ENCODE measurements at places on chromosomes 11 and 22.

- DNase-seq = no peak
Observed at GRCh38 chr11:25927411-25927953, 404.4 kb upstream of the ANO3 start.

DNA sequence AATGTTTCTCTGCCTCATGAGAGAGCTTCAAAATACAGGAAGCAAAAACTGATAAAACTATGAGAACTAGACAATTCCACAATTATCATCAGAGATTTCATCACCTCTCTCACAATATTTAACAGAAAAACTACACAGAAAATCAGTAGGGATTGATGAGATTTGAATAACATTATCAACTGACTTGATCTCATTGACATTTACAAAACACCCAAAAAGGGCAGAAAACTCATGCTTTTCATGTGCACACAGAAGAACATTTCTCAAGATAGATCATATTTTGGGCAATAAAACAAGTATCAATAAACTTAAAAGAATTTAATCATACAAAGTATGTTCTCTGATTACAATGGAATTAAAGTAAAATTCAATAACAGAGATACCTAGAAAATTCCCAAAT lies 35.6 kb downstream of the BTBD10 start:
- no peak for DNase-seq

DNA sequence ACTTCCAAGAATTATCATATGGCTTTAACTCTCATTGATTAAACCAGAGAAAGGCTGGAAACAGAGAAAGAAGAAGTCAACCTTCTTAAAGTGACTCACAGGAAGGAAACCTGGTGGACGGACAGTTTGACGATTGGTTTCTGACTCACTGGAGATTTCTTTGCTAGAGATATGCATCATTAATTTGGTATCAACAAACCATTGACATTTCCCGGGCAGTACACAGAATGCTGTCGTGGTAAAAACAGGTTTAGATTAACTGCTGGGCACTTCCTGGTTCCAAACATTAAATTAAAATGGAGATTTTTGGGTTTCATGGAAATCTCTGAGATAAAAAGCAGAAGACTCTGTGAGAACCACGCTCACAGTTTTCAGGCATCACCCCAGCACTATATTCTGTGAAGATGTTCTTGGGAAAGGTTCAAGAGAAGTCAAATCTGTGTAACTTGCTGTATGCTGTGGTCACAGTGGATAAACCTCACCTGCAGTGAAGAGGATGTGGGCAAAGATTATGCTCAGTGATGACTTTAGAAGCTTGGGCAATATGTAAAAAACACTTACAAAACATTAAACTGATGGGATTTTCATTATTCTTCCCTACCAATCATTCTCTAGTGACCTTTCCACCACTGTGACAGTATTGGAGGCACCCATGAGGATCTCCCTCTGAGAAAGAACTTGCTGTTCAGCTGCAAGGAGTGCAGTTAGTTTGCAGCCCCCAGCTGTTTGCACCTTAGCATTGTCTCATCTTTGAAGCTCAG lies 61.1 kb upstream of the CD44 start:
- DNase-seq = no peak

DNA sequence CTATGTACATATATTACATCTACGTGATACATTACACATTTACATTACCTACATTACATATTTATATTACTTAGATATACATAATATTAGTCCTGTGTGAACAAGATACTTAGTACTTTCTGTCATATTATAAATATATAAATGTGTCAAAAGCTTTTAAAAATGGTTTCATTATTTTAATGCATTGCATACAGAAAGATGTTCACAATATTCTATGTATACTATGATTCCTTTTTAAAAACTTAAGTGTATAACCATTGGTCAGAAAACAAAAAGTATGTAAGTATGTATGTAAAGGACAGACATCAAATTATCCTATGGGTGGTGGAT lies 647 bp upstream of the ZW10 start:
- DNase-seq = no peak

- no peak for DNase-seq
Observed at GRCh38 chr11:2584812-2585565, 114.8 kb downstream of the KCNQ1OT1 start.

GRCh38 chr11:74933765-74934164 lies 15.1 kb downstream of the XRRA1 start:
- no peak for DNase-seq

DNA sequence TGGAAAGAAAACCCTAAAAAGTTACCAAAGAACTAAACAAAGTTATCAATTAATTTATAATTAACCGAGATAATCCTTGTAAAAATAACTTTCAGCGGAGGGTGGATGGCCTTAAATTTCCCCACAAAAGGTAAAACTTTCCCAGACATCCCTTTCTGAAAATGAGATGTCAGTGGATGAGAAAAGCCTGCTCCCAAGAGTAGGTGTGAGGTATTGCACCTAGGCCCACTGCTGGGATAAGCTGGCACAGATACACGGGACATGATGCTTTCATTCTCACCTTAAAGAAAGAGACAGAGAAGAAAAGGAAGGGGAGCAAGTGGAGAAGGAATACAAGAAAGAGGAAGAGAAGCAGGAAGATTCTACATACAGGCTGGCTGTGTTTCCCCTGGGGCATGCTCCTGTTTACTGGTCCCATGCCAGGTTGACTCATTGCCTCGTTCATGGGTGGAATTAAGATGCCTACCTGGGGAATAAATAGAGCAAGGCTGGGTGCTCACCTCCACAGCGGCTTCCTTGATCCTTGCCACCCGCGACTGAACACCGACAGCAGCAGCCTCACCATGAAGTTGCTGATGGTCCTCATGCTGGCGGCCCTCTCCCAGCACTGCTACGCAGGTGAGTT lies at the start of gene SCGB2A2:
SCGB2A2 (plus strand) TSS at position 505 of the 625 bp plus-strand sequence; CDS start at position 564, 59 bp downstream.
- DNase-seq = no peak

DNA sequence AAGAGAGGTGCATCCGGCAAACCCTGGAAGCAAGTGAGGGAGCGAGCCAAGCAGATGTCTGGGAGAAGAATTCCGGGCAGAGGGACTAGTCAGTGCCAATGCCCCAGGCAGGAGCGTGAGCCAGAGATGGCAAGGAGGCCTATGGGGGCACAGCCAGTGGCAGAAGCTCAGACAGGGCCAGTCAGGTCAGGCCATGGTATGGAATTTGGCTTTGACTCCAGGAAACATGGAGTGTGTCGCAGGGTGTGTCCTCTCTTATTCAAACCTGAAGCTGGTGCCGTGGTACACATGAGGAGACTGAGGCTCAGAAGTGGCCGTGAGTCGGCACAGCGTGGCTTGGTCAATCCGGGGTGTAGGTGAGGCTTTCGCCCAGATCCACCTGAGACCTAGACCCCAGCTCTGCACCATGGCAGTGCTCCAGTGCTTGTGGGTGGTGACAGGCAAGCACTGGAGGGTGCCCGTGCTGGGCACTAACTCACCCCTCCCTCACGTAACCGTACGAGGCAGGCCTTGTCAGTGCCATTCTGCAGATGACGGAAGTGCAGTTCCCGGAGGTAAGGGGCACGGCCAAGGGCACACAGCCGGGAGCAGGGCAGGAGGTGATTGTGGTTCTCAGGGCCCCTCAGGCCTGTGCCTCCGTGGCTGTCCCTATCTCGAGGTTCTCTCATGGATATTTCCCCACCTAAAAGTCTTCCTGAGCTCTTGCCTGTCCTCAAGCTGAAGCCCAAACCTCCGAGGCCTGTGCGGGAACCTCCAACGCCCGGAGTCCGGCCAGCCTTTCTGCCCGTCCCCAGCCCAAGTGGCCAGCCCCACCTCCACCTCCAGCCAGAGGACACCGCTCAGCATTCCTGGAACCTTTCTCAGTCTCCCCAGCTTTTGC lies 10.6 kb upstream of the SPI1 start:
- DNase-seq = no peak

GRCh38 chr11:86483940-86484794 lies 109.5 kb downstream of the CCDC81 start:
- DNase-seq = no peak

DNA sequence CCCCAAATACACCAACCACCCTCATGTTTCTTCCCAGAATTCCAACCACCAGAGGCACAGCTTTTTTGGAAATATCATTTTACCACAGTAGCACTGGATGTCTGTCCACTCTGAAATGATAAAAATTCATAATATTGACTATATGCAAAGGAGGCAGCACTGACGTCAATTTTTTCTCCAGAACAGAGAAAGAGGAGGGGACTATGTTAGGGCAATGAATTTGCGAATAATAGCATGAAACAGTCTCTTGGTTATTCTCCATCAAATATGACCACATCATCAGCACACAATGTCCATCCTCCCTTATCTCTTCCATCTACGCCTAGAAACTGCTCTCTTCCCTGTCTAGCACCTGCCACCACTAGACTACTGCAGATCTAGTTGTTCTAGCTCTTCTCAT lies 21.3 kb downstream of the TRIM34 start:
- DNase-seq = no peak

GRCh38 chr22:43128928-43129424 lies 14.2 kb downstream of the MCAT start:
- DNase-seq = no peak

DNA sequence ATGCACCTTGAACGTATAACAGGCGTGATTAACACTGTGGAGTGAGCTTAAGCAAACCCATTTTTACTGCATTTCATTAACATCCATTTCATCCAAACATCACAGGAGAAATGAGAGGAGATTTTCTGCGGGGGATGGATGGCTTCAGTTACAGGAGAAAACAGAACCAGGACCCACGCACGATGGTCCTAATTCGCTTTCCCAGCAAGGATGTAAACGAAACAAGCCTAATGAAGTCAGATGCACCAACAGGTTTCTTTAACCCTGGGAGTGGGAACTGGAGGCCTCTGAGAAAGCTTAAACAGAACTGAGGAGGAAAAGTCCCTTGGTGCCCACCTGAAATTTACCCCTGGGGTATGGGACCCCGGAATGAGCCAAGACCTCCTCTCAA lies 2.7 kb downstream of the CADM1 start:
- DNase-seq = no peak

DNA sequence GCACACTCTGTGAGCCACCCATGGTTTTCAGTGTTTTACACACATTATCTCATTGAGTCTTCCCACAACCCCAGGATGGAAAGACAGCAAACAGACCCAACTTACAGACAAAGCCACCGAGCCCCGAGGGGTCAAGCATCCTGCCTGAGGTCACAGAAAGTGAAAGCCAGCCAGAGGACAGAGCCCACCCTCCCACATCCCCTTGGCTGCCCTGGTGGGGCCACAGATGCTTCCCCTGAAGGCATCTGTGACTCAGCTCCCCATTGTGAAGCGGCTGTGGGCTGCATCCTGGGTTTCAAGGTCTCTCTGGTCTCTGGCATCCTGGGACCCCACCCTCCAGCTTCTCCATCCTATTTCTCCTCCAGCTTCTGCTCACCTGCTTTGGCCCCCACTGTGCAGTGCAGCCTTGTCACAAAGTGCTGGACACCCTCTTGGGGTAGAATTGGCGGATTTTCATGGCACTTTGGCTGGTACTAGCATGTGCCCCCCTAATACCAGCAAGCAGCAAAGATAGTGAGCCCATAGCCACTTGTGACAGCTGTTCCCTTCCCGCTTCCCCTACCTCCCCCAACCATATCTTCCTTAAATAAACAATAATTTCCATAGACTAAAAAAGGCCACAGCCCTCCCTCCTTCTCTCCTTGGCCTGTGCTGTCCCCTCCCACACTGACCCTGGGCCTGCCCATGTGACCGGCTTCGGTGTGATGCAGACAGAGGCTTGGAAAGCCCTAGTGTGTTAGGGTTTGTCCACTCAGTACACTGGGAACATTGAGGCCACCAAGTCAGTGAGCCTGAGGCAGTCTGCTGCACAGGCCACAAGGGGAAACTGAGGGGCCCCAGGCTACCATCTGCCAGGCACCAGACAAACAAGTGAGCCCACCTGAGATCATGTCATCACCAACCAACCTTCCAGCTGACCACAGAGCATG lies 53.9 kb upstream of the SHISAL1 start:
- no peak for DNase-seq

GRCh38 chr11:119694334-119694733 lies 34.7 kb downstream of the NECTIN1 start:
- no peak for DNase-seq

DNA sequence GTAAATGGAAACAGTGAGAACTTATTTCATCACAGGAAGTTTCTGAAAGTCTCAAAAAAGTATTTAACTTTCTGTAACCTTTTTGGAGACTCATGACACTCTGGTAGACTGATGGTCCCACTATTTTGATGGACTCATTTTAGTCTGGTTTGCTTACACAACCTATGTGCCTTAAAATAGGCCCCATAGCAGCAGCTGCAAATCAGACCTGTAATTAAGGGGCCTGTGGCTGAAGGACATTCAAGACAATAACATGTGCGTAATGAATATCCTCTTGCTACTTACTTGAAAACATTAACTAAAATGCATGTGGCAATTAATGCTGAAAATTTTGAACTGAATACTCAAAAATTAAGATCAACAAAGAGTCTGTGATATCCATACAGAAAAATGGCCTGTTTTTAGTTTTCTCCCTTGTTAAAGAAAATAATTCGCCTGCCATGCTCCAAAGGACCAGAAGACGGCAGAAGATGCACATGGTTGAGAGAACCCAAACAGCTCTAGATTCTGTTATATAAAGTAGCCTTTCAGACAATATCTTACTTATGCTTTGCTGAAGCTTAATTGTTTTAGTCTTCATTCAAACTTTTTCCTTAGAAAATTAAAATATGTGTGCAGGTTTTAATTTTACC lies 568.5 kb downstream of the KCNA4 start:
- DNase-seq = no peak

DNA sequence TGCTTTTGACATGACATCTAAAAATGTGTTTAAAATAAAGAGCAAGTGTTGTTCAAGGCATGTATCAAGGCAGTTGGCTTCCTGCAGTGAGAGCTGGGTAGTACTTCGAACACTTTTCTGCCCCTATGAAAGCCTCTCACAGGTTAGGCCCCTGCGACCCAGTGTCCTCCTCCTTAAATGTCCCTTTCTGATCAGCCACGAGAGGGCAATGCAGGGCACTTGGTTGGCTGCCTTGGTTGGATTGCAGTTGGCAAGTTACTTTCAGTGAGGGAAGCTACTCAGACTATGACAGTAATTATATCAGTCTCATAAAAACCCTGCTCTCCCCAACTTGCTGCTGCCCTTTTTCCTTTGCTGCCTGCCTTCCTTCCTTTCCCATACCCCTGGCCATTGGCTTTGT lies 743.8 kb downstream of the NTM start:
- no peak for DNase-seq

GRCh38 chr22:27517361-27518155 lies 284.0 kb downstream of the MN1 start:
- DNase-seq = no peak

All from stimulated activated CD4-positive, alpha-beta T cell treated with anti-CD3 and anti-CD28 coated beads, TNF-alpha, amount 100 ng/mL, for 48 hours (primary cell).